HS-5 (cell line): ENCODE measurements at places on chromosomes 12 and 14.

GRCh38 chr14:24662753-24663152 is 28.8 kb upstream of the GZMB start:
- DNase-seq, result no peak

- no peak for DNase-seq
Measured at GRCh38 chr12:62436164-62436503, 30.5 kb upstream of the MON2 start.

GRCh38 chr12:50806176-50806575 is 36.5 kb upstream of the TMPRSS12 start:
- no peak for DNase-seq

- DNase-seq, result no peak
Measured at GRCh38 chr12:118328486-118329330, 44.0 kb downstream of the TAOK3 start.

DNA sequence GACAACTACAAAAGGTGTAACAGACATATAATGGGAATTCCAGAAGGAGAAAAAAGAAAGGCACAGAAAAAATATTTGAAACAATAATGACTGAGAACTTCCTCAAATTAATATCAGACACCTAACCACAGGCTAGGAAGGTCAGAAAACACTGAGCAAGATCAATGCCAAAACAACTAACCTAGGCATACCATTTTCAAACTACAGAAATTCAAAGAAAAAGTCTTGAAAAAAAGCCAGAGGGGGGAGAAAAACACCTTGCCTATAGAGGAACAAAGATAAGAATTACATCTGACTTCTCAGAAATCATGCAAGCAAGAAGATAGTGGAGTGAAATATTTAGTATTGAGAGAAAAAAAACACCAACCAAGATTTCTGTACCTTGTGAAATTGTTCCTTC is 77.8 kb downstream of the RIN3 start:
- DNase-seq, result no peak

- no peak for DNase-seq
Measured at GRCh38 chr12:53749986-53750811, 1.6 kb downstream of the CISTR start.
